ENCODE measurements at places on chromosomes 4 and X.
A peak's percentile ranks its signal among the peaks of the same experiment; 100 is the strongest.

GRCh38 chr4:38804654-38805295 lies at the start of gene TLR1:
Gene TLR1, minus strand, starts transcription at chr4:38804791. Its CDS starts 5,960 bp downstream, at chr4:38798831.
- peak; percentile 9 for DNase-seq

DNA sequence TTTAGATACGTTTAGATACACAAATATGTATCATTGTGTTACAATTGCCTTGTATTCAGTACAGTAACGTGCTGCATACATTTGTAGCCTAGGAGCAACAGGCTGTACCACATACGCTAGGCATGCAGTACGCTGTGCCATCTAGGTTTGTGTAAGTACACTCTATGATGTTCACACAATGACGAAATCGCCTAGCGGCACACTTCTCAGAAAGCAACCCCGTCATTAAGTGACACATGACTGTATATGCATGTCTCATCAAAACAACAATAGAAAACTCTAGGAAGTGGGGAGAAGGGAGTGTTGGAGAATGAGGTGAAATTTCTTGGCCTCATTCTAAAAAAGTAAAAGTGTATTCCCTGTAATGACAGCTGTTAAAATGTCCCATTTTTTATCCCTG lies 32.7 kb downstream of the CCDC149 start:
- no peak for DNase-seq

- no peak for DNase-seq
Observed at GRCh38 chr4:88382621-88383020, 4.0 kb downstream of the HERC6 start.

DNA sequence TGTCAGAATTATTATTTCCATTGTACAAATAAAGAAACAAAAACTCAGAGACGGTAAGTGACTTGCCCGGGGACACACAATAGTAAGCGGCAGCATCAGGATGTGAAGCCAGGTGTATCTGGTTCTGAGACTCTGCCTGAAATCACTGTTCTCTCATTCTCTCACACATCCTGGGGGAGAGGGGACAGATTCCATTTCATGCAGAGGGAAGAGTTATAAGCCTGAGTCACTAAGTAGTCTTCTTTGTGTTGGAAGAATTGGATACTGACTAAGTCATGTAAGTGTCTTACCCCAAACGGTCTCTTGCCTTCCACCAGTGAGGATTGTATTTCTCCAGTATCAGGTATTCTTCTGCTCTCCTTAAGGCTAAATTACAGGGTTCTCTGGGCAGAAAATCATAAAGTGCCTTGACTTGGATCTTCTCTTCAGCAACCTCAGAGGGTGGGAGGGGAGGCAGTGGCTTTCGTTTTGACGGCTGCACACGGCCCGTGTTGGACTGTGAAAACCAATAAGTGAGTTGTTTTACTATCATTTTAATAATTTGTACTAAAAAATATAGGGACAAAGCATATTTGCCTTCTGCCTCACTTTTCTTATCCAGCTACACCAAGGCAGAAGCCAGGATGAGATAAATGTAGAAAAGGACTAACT lies 21.9 kb downstream of the TXK start:
- DNase-seq = no peak

DNA sequence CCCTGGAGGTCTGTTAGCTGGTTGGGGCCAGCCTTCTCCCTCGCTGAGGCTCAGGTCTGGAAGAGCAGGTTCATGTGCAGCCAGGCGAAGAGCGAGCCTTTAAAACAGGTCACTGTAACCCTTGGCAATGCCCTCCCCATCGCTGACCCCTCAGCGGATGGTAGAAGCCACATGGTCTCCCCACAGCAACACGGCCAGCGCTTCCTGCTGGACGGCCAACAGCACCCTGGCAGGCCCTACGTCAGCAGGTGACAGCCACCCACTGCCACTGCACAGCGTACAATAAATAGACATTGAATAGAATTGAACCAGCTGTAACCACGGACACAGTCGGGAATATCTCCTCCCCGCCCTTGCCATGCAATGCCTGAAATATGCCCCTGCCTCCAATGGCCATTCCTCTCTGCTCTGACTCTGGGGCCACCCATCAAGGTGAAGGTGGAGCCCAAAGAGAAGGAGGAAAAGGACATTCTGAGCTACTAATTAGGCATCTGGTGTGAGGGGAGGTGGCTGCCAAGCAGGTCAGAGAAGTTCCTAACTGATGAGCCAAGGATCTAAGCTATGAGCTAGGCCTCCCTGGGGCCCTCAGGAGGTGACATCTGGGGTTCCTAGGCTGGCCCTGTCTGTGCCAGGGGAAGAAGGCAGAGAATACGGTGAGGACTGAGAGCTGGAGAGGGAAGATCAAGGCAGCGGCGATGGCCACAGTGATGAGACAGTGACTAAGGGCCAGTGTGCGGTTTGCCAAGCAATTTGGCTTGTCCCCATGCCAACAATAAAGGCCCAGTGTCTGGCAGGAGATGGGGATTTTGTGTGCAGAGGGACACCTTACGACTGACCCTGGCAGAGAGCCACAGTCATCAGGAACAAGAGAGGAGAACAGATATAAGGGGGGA lies 202.3 kb downstream of the BCOR start:
- DNase-seq = no peak

- DNase-seq = no peak
Observed at GRCh38 chr4:154005171-154005520, 216.3 kb upstream of the SFRP2 start.

- DNase-seq = no peak
Observed at GRCh38 chr4:12933760-12934221, 550.3 kb downstream of the RAB28 start.

DNA sequence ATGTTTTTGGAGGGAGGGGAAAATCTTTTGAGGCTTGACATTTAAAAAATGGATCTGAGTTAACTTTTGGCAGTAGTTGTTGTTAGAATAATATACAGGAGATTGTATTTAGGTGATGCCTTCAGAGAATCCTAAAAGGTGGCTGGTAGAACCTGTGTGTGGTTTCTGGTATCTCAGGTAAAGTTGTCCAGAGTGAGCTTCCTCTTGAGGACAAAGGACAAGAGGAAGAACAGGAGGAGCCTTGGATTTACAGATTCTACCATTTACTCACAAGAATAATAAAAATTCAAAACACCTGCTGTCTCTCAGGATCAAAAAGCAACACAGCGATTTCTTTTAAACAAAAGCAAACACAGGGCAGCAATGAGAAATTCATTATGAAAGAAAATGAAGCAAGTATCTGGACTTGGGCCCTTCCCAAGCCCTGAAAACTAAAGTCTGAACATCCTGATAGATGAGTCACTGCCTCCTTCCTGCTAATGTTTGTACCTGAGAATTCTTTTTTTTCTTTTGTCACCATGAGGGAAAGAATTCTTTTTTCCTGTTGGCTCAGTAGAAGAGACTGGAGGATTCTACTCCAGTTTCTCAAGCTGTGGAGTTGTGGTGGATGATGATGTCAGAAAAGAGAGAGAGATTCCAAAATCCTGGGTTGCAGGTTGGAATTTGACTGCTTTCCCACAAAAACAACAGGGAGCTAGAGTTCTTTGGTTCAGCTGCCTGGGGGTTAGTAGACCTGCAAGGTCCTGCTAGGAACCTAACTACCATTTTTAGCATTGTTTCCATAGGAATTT lies 31.5 kb upstream of the RAPGEF2 start:
- DNase-seq = no peak

GRCh38 chr4:100679926-100680325 lies 162.1 kb upstream of the EMCN start:
- DNase-seq = no peak

DNA sequence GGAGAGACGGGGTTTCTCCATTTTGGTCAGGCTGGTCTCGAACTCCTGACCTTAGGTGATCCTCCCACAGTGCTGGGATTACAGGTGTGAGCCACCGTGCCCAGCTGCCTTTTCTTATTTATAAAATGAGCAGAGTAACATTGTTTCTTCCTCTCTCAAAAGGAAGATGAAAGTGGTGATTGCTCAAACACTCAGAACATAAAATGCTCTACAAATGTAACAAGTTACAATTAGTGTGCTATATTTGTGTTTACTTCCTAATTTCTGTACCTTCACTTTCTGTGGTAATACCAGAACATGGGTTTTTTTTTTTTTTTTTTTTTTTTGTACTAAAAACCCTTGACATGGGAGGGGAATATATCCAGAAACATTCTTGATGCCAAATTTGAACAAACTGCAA lies 197.9 kb downstream of the MGST2 start:
- DNase-seq = no peak

DNA sequence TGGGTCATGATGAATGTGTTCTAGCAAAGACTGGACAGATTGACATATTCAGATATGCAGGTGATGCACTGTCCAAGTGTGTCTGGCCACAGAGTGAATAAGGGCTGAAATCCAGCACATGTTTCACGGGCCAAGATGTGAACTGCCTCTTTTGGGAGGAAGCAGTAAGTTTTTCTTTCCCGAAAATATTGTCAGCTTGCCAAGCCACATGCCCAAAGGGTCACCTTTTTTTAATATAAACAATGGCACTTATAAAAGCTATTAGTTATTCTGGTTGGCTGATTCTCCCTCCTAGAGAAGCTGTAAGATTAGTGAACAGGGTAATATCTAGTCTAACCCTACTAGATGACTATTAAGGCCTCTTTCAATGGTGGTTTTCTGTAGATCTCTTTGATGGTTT lies 1.5 kb upstream of the EDNRA start:
- no peak for DNase-seq

GRCh38 chrX:109635146-109635545 lies 10.2 kb upstream of the KCNE5 start:
- peak; percentile 29 for DNase-seq

DNA sequence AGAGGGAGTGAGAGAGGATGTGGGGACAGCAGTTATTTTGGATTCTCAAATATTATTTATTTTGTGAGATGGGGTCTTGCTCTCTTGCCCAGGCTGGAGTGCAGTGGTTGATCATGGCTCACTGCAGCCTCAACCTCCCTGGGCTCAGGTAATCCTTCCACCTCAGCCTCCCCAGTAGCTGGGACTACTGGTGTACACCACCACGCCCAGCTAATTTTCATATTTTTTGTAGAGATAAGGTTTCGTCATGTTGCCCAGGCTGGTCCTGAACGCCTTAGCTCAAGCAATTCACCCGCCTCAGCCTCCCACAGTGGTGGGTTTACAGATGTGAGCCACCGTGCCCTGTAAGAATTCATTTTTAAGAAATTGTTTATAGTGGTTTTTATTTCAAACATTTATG lies 61.2 kb downstream of the FHDC1 start:
- DNase-seq = no peak

DNA sequence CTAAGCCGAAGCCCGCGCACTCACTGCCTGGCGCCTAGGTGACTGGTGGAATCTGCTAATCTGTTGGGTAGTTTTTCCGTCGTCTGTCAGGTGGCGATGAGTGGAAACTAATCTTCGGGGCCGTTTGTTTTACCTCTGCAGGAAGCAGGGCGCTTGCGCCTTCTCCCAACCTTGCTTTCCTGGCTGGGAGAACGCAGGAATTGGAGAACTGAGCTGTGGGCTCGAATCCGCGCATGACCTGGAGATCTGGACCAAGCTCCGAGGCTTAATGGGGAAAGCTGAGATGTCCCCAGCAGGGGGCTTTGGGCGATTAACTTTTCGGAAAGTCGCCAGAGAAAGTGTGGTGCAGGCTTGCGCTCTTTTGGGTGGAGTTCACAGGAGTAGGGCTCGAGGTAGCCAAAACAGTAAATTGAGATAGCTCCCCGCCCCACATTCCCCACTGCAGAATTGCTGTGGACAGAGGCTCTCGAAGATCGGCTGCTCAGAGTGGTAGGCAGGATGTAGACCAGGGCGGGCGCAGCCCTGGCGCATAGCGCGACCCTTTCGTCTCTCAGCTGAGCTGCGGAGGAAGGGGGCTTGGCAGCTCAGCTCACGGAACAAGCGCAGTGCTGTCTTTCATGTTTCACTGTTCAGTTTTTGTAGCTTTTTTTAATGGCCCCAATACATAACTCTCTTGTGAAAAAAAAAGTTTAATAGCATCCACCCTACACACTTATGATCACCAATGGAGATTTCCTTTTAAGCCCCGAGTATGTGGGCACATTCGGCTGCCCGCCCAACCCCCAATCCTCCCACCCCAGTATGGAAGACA lies 2.7 kb upstream of the FGF5 start:
- no peak for DNase-seq

DNA sequence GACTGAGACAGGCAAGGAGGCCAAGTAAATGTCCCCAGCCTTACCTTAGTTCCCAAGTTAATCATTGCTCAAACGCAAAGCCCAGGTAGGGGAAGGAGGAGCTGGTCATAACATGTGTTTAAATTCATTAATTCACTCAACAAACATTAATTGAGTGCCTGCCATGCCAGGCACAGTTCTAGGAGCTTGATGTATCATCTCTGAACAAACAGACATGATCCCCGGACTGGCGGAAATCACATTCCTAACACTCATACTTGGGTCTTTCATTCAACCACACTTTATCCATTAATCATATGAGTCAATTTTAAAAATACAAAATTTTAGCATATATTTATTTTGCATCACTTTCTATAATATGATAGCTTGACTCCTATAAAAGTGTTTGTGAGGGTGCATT lies 335.3 kb upstream of the NOCT start:
- no peak for DNase-seq

GRCh38 chr4:138698641-138699040 lies 316.9 kb upstream of the NOCT start:
- DNase-seq = no peak

DNA sequence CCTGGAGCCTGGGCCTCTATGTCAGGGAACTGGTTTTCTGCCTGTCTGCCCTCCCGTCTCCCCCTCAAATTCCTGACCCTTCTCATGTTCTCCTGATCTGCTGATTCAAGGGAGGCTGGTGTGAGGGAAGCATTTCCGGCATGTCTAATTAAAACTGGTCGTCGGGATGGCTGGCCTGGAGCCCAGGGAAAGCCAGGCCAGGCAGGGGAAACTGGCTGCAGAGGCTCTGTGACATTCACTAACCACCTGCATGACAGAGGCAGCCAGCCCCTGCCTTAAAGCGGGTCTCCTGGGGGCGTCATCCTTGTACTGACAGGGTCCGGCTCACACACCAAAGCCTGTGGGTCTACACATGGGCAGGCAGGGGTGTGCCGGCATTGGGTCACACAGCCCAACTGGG lies 35.2 kb downstream of the ABLIM2 start:
- no peak for DNase-seq

- DNase-seq = no peak
Observed at GRCh38 chr4:136838607-136839006, 693.7 kb downstream of the PCDH18 start.

DNA sequence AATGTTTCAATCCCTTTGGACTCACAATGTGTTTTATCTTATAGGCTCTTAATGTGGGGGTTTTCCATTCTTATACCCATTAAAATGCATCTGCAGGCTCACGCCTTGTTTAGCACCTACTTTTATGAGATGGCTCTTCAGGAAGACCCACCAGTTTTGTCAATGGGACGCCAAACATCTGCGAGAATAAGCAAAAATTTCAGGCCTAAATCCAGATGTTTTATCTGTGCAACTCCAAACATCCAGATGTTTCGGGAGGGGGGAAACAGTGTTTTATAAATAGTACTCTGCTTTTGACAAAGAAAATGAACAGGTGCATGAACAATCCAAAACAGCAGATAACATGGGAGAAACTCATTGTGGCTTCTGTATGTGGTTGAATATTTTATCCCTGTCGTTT lies 342.8 kb downstream of the DHX15 start:
- DNase-seq = no peak
